Inflammatory macrophage treated with lipopolysaccharide for 4 hours (primary cell): ENCODE measurements at places on chromosomes 4 and X.

DNA sequence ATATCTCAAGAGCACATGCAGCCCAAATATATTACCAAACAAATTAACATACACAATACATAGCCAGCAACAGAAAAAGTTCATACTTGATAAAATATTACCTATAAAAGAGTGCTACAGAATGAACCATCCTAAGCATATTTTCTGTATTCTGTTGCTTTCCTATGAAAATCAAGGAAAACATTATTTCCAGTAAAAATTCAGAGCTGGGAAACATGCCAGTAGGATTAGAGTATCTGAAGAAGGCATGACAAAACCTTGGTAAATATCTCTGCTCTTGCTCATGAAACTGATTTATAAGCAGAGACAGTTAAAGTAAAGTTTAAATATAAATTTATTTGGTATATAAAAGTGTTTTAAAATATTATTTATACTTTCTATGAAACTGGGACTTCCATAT, 599.7 kb downstream of the ARAP2 start:
- DNase-seq: no peak

DNA sequence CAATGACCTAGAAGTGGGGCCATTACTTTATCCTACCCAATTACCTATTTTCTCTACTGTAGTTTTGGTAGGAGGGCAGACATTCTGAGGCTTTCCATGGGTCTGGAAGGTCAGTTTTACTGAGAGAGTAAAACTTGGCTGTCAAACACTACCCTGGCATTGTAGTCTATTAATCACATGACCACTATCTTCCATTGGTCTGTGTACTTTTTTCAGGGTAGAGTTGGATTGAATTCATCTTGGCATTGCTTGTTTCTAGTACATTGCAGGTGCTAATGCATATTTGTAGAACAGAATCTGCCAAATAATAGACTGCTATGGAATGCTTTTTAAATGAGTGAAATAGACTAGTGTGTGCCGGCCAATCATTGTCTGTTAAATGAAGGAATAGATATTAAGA, 271.9 kb downstream of the STIM2 start:
- no peak for DNase-seq

- peak; percentile 41 for DNase-seq
Measured at GRCh38 chr4:47531241-47531953, 46.3 kb downstream of the ATP10D start.

- no peak for DNase-seq
Measured at GRCh38 chr4:186318481-186318880, 52.5 kb downstream of the F11 start.

GRCh38 chr4:183716302-183716701, 57.2 kb downstream of the TRAPPC11 start:
- no peak for DNase-seq

DNA sequence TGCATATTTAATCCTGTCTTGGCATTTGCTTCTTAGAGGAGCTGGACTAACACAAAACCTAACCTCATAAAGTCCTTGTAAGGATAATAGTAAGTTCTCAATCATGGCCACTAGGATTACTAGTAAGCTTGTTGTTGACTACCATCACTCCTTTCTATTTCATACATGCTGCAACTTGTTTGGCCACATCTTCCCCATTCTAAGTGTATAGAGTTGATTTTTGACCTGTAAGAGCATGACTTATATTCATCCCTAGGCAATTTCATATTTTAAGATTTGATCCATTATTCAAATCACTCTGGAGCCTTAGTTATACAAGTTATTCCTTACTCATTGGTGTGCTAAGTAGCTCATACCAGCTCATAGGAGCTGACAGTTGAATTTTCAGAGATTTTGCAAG, 109.4 kb downstream of the EFHC2 start:
- DNase-seq: no peak

DNA sequence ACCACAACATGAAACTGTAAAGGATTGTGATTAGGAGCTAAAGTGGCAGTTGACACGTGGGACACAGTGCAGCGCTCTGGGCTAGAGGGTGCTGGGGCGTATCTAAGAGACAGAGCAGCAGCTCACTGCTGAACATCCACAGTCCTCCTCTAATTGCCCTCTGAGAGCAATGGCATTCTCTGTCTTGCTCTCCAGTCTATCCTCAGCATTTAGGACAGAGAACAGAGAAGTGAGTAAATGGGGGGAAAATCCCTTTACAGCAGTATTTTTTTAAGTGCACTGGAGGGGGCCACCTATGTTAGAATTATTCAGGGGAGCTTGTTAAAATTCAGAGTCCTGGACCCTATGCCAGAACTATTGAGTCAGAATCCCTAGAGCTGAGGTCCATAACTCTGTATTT, 4.2 kb upstream of the TMEM154 start:
- DNase-seq: no peak

- peak; percentile 2 for DNase-seq
Measured at GRCh38 chrX:55342533-55343501, 78.1 kb upstream of the PAGE3 start.

- DNase-seq: peak; percentile 76
Measured at GRCh38 chr4:173001571-173001970, 167.0 kb upstream of the GALNT7 start.

GRCh38 chr4:3659131-3659530, 107.1 kb upstream of the ADRA2C start:
- no peak for DNase-seq
